Umbilical cord (tissue), 2 donors: ENCODE measurements at places on chromosomes 3 and 15. TPM values are rescaled to one million over a fixed set of nuclear protein-coding genes. Genes with fewer than 3 reads are reported as not detected.

DNA sequence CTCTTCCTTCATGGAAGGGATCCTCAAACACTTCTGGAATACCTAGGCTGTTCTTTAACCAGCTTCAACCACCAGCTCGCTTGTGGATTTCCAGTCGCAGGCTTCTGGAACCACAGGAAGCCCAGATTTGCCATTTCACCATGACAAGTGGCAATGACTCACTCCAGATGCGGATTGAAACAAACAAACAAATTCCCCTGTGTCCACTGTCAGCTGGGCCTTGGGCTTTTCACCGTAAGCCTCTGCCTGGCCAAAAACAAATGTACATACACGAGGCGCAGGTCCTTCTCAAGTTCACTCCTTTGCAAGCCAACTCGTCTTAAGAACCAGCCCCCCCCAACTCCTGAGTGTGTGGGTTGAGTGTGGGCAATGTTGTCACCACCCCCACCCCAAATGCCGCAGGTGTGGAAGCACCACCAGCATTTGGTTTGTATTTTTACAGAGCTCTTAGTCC, 8.8 kb downstream of the BCL6 start:
- no peak for DNase-seq

Gene FEZF2
- 1.9 TPM for total RNA-seq

Gene ECT2
- 16.1 TPM for total RNA-seq

- DNase-seq = no peak
Observed at GRCh38 chr3:37397396-37397795, 223.0 kb upstream of the LRRFIP2 start.

Gene TTC21A
- total RNA-seq = 6.0 TPM

Gene CAPN3
- 5.5 TPM for total RNA-seq

Gene RASGRF1
- total RNA-seq = 1.7 TPM

- DNase-seq = no peak
Observed at GRCh38 chr3:27633224-27633545, 88.9 kb downstream of the EOMES start.

GRCh38 chr3:11613851-11614487, 29.7 kb downstream of the VGLL4 start:
- DNase-seq = no peak

DNA sequence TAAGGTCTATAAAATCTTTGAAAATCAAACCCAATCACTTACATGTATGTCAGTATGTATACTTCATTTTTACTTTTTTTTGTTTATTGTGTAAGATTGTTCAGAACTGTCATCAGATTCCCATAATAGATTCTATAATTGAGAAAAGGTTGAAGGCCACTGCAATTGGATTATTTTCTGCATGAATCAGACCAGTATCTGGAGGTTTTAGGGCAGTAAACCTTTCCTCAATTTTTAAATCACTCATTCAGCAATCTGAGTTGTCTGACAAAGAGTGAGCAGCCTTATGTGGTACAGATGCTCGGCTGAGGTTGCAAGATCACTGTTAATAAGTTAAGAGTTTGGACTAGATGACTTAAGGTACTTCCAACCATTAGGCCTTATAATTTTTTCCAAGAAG, 96.0 kb downstream of the TP63 start:
- DNase-seq = no peak

- DNase-seq = peak; percentile 61
Observed at GRCh38 chr3:69161587-69162307, 39.4 kb upstream of the LMOD3 start.

Gene CLDN16
- 0.24 TPM for total RNA-seq
